Activated T-cell treated with anti-CD3 and anti-CD28 coated beads, Interleukin-2, amount 50 U/mL, for 48 hours (primary cell): ENCODE measurements at places on chromosomes 1 and 21.

GRCh38 chr1:50458507-50458906, 35.3 kb upstream of the DMRTA2 start:
- no peak for DNase-seq

DNA sequence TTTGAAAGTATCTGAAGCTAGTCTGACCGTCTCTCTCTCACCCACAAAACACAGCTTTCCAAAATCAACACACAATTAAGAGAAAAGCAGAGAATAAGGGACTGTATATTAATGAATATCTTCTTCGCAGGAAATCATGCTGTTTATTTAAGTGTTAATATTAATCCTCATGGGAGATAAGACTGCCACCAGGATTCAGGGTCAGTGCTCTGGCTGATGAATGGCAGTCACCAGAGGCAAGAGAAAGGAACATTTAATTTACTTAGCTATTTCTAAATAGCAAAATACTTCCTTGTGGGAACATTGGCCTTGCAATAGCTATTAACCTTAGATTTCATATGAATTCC, 2.2 kb downstream of the SCYL3 start:
- no peak for DNase-seq

- DNase-seq: no peak
Measured at GRCh38 chr1:56526571-56527174, 52.7 kb downstream of the PLPP3 start.

GRCh38 chr1:938711-939489, 15.2 kb downstream of the SAMD11 start:
- no peak for DNase-seq

DNA sequence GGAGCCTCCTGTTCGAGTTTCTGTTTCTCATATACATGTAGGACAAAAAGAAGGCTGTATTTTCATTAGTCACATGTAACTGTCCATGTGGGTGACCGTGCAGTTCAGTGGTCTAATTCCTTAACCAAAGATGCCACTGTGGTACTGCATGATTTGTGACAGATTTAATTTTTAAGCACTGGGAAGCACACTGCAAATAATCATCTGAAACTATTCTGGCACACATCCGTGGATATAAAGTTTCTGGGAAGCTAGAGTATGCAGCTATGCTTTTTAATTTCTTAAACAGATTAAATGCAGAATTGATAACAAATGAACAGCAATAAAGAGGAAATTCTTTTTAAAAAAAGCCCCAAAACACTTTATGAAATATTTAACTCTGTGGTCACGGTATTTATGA, 254.8 kb downstream of the LMO4 start:
- no peak for DNase-seq

DNA sequence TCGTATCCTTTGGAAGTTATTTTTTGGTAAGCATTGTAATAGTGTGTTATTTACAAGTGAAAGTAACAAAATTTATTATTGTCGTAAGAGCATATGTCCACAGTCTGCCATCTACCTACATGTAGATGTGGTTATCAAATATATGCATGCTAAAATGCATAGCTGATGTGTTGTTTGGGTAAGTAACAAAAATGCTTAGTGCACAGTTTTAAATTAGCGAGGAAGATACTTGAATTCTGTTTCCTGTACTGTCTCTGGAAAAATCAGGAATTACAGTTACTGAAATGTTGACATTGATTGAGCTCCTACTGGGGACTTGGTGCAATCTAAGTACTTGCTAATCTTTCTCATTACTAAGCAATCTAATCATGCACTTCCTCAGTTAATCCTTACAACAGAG, 14.3 kb downstream of the WDR64 start:
- DNase-seq: no peak

- DNase-seq: no peak
Measured at GRCh38 chr21:37742532-37742931, 173.7 kb downstream of the KCNJ6 start.

- no peak for DNase-seq
Measured at GRCh38 chr1:5857508-5858090, 134.6 kb downstream of the NPHP4 start.

DNA sequence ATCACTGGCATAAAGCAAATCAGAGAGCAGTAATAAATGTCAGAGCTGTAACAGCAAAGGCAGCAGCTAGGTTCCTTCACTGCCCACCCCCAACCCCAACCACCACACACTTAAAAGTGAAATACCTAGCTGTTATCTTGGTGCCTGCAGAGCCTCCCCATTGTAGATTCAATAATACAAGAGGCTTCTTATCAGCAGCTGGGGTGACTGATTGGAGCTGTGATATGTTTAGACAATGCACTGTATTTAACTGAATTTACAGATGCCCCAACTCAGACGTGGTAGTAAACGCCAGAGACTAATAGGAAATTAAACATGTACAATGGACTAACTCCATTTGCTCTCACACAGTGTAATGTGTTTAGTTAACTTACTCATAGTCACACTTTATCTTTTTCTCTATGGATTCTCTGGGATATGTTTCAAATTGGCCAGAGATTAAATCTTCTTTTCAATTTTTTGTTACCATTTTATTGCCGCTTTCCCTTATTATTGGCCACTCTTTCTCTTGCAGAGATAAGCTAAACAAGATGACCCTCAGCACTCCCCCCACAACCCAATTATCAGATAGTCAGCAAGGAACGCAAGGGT, 117.1 kb downstream of the ESRRG start:
- no peak for DNase-seq

GRCh38 chr1:176543360-176544129, 80.6 kb downstream of the PAPPA2 start:
- no peak for DNase-seq

DNA sequence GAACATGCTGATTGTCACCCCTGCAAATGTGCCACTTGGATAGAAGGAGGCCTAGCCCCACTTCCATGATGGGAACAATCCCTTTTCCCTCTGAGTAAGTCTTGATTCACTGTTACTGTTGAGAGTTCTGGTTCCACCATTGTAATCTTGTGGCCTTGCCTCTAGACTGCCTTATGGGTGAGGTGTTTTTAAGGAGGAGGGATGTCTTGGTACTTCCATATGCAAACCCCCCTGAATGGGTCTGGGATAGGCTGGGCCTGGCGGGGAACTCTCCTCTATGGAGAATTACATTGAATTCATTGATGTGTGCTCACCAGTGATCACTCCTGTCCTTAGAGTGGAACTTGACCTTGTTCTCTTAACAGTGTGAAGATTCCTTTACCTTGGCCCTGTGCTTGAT, 5.8 kb downstream of the GALNT2 start:
- no peak for DNase-seq

GRCh38 chr1:5343256-5344020, 648.8 kb downstream of the NPHP4 start:
- no peak for DNase-seq

- DNase-seq: no peak
Measured at GRCh38 chr1:25573961-25574360, 30.6 kb downstream of the LDLRAP1 start.

GRCh38 chr1:235675152-235675890, 25.7 kb upstream of the GNG4 start:
- DNase-seq: no peak

DNA sequence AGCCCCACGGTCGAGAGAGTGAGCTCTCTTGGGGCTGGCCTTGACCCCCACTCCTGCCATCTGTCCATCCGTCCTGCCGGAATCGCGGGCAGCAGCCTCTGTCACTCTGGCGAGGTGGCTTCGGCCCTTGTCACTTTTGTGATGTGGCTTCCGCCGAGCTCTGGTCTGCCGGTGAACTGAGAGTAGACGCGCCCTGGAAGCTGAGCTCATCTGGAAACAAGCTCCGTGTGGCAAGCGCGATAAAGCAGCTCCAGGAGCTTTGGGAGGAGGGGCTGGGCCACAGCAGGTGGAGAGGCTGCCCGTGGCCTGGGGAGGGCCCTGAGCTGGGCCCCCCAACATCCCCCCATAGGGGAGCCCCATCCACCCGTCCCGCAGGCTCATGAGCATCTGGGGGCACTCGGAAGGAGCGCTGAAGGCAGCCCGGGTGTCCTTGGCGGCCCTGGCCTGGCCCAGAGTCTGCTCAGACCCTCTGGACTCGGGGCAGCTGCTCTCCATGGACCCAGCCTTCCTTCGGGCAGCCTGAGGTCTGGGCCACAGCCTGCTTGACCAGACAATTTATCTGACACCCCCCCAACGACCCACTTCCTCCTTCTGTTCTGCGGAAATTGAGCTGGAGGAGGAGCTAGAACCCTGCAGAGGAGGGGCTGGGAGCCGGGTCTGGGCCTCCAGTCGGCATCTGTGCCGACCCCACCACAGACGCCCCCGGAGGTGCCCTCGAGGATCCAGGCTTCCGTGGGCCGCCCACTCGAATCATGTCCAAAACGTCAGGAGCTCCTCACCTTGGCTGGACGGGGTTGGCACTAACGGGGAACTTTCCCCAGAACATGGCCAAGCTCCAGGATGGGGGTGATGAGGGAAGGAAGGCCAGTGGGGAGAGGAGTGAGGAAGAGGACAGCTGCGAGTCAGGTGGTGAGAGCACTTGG, 59.1 kb downstream of the SLC19A1 start:
- DNase-seq: no peak

- DNase-seq: no peak
Measured at GRCh38 chr1:29362764-29363163, 126.4 kb downstream of the PTPRU start.
